ENCODE measurements at places on chromosomes 11 and 22.

- H3K27me3 ChIP-seq: no peaks in the 10 kb centered on the region
- H3K4me3 ChIP-seq: no peak overlapping the region
- H3K4me1 ChIP-seq: peaks cover 11% of the 10 kb centered on the region
- no peak for DNase-seq
- H3K27ac ChIP-seq: no peak overlapping the region
- peaks cover 47% of the 10 kb centered on the region for H3K36me3 ChIP-seq
Observed at GRCh38 chr11:65851083-65851579, 6.8 kb downstream of the CFL1 start.

DNA sequence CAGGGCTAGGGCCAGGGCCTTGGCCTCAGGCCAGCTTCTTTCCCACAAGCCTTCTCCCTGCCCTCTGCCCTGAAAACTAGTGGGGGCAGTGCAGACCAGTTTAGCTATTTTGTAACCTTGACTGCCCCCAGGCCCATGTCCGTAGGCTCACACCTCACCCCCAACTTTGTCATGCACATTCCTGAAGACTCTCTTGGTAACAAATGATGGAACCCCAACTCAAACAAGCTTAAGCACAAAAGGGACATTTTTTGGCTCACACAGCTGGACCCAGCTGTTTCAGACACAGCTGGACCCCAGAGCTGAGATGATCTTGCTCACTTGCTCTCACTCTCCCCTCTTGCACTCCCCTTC lies 46.6 kb downstream of the KCNQ1OT1 start:
- H3K27me3 ChIP-seq: no peaks in the 10 kb centered on the region
- no peaks in the 10 kb centered on the region for H3K36me3 ChIP-seq
- no peak overlapping the region for H3K27ac ChIP-seq
- no peaks in the 10 kb centered on the region for H3K4me1 ChIP-seq
- no peak for DNase-seq
- no peak overlapping the region for H3K4me3 ChIP-seq

DNA sequence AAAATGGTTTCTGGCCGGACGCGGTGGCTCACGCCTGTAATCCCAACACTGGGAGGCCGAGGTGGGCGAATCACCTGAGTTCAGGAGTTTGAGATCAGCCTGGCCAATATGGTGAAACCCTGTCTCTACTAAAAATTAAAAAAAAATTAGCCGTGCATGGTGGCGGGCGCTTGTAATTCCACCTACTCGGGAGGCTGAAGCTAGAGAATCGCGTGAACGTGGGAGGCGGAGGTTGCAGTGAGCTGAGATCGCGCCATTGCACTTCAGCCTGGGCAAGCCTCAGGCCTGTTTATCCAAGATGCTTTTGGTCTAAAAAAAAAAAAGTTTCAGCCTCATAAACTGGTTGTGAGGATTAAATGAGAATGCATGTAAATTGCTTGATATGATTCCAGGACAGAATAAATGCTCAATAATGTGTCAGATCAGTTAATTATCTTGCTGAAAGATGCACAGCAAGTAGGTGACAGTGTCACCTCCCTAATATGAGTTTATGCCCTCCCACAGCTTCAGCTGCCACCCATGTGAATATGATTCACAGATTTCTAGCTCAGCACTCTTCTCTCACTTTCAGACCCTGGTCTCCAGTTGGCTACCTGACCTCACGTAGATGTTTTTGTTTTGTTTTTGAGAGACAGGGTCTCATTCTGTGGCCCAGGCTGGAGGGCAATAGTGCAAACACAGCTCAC lies 1.1 kb upstream of the ALG8 start:
- H3K4me1 ChIP-seq: peaks cover 23% of the 10 kb centered on the region
- no peak for DNase-seq
- no peaks in the 10 kb centered on the region for H3K27me3 ChIP-seq
- H3K36me3 ChIP-seq: no peaks in the 10 kb centered on the region
- H3K4me3 ChIP-seq: peak overlapping the region; percentile 91

DNA sequence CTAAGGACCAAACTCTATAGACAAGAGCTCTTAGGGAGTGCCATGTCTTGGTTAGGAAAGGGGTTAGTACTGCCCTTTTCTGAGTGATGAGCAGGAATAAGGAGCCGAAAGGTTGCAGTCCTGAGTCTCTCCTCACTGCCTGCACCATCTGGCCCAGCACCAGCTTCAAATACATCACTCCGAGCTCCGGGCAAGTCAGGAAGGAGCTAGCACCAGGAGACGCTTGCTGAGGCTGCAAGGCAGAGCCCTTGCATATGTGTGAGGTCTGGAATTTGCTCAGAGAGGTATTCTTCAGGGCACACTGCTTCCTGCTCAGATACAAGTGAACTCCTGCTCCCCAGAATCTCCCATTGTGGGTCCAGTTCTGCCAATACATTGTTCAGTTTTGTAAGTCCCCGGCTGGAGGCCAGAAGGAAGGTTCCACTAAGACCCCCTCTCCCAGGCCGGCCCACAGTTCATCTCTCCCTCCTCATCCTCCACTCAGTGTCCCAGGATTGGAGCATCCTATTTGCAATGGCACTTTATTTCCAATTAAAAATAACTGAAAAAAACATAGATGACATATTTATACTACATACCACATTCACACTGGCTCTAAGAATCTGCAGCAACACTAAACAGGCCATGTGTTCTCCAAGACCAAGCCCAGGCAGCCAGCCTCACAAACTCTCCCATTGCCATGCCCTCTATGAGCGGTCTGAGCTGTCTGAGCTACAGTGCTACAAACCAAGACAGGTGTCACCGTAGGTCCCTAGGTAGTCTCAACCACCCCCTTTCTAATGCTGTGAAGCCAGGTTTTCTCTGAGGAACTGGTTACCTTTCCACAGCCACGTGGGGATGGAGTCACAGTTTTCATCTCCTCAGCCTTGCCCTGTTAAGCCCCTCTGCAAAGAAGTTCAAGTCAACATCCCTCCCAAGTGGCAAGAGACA lies 55.1 kb upstream of the SPATA19 start:
- no peaks in the 10 kb centered on the region for H3K4me1 ChIP-seq
- peak; percentile 12 for DNase-seq
- H3K27me3 ChIP-seq: no peaks in the 10 kb centered on the region
- H3K36me3 ChIP-seq: no peaks in the 10 kb centered on the region

- H3K4me1 ChIP-seq: no peaks in the 10 kb centered on the region
- no peak overlapping the region for H3K4me3 ChIP-seq
- no peaks in the 10 kb centered on the region for H3K27me3 ChIP-seq
- no peak for DNase-seq
- peaks cover 36% of the 10 kb centered on the region for H3K36me3 ChIP-seq
Observed at GRCh38 chr11:78199015-78199652, 10.4 kb downstream of the USP35 start.

DNA sequence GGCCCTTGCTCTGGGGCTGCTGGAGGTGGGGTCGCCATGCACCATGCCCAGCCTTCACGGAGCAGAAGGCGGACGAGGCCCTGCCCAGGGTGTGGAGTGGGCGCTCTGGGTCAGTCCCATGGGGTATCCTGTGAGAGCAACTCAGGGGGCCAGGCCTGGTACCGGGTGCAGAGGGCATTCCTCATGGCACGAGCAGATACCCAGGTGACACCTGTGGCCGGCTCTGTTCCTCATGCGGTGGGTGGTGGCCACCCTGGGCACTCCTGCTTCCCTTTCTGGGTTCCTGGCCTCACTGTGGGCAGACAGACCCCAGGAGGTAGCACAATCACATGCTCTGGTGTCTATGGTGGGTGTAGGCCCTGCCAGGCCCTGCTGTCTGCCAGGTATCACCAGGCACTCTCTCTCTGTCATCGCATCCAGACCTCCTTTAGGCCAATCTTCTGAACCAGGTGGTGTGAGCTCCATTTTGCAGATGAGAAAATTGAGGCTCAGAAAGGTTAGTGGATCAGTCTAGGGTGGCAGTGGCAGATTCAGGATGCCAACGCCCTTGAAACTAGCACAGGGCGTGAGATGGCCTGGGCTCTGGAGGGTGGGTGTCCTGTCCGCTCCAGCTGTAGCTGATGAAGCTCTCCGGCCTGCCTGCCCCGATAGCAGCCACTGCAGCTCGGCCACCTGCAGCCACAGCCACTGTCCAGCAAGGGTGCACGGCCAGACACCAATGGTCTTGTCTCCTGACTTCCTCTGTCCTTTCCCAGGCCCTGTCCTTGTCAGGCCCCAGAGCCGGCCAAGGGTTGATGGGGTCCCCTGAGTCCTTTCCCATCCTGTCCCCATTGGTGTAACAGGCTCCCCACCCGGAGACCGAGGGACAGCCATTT lies 15.1 kb downstream of the DGKZ start:
- H3K27ac ChIP-seq: peak overlapping the region; percentile 89
- H3K4me3 ChIP-seq: peak overlapping the region; percentile 50
- no peak for DNase-seq
- peaks cover 4% of the 10 kb centered on the region for H3K36me3 ChIP-seq

DNA sequence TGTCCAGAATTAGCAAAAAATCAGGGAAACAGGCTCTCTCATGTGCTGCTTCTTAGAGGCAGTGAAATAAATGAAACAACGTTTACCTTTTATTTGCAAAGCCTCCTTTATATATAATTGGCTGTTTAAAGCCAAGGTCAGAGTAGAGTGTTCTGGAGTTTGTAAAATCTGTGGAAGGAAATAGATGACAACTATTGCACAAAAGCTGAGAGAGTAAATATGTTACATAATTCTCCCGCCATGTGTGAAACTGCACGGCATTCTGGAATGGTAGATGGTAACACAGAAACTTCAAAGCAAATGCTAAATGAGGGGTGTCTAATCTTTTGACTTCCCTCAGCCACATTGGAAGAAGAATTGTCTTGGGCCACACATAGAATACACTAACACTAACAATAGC lies 51.5 kb upstream of the FGF3 start:
- peaks cover 12% of the 10 kb centered on the region for H3K27me3 ChIP-seq
- no peak overlapping the region for H3K4me3 ChIP-seq
- H3K4me1 ChIP-seq: no peaks in the 10 kb centered on the region
- H3K27ac ChIP-seq: no peak overlapping the region
- H3K36me3 ChIP-seq: no peaks in the 10 kb centered on the region

- H3K36me3 ChIP-seq: no peaks in the 10 kb centered on the region
- no peak overlapping the region for H3K27ac ChIP-seq
- DNase-seq: no peak
- no peaks in the 10 kb centered on the region for H3K4me1 ChIP-seq
Observed at GRCh38 chr11:78651923-78652842, 77.5 kb upstream of the NARS2 start.

DNA sequence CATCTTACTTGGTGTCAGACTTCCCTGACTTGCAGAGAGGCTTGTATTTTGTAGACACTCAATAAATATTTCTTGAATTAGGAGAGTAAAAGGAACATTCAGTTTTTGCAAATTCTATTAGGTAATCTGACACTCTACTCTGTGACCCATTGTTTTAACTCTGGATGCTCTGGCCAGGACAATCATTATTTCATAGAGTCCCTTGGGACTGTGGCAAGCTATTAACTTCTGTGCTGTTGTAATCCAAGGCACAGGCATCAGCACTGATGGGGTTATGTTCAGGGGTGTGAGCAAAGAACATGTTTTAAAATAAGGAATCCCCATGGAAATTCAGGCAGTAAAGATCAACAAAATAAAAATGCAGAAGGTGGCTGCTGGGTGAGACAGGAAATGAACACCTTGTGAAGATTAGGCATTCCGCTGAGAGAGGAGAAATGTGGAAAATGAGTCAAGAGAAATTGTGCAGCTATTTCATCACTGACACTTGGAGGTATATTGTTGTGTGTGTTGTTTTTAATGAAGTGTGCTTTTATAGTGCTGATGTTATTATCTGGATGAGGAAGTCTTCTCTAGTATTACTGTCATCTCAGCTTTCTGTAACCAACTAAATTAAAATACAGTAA lies 175.2 kb downstream of the WNT11 start:
- no peak overlapping the region for H3K4me3 ChIP-seq
- no peak overlapping the region for H3K27ac ChIP-seq
- no peak for DNase-seq
- H3K36me3 ChIP-seq: no peaks in the 10 kb centered on the region

DNA sequence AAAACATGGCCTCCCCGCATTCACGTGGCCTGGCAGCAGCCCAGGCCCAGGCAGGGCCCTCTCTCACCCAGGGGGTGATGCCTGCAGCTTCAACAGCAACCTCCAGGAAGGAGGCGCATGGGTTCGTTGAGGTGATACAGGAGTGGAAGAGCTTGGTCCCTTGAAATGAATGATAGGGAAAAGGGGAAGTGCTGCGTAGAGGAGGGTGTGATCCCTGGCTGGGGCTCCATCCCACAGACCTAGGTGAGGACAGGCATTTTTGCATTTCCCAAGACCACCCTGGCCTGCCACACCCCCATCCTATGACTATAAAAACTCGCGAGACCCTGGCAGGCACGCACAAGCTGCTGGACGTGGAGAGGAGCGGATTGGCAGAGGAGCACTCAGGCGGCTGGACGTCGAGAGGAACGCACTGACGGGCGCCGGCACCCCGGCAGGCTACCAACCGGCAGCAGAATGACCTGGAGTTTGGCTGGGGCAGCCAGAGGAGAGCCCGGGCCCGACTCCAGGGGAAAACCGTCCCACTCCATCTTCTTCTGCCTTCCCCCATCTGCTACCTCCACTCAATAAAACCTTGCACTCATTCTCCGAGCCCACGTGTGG lies 32.6 kb downstream of the RTN4R start:
- H3K4me3 ChIP-seq: no peak overlapping the region
- H3K36me3 ChIP-seq: no peaks in the 10 kb centered on the region
- peaks cover 29% of the 10 kb centered on the region for H3K4me1 ChIP-seq
- no peak for DNase-seq

GRCh38 chr11:105937738-105938137 lies 84.3 kb downstream of the MSANTD4 start:
- no peaks in the 10 kb centered on the region for H3K27me3 ChIP-seq
- DNase-seq: no peak
- no peak overlapping the region for H3K27ac ChIP-seq
- no peaks in the 10 kb centered on the region for H3K36me3 ChIP-seq
- no peak overlapping the region for H3K4me3 ChIP-seq
- peaks cover 6% of the 10 kb centered on the region for H3K4me1 ChIP-seq

- no peaks in the 10 kb centered on the region for H3K36me3 ChIP-seq
- H3K27ac ChIP-seq: no peak overlapping the region
- H3K27me3 ChIP-seq: peaks cover 4% of the 10 kb centered on the region
- H3K4me1 ChIP-seq: peaks cover 10% of the 10 kb centered on the region
- no peak for DNase-seq
- H3K4me3 ChIP-seq: no peak overlapping the region
Observed at GRCh38 chr11:100684101-100685065, 2.7 kb upstream of the ARHGAP42 start.
